ENCODE measurements at places on chromosomes 4 and X. TPM values are rescaled to one million over a fixed set of nuclear protein-coding genes. Genes with fewer than 3 reads are reported as not detected.

IL2 gene
- total RNA-seq, result not detected

BEX5 gene
- total RNA-seq, result 10.1 TPM

SMIM31 gene
- not detected for total RNA-seq

BRS3 gene
- not detected for total RNA-seq

TEX13B gene
- total RNA-seq, result not detected

ABHD18 gene
- total RNA-seq, result 25.1 TPM

GNRHR gene
- not detected for total RNA-seq

KIAA1210 gene
- total RNA-seq, result not detected

VCX3B gene
- total RNA-seq, result not detected

NUDT10 gene
- not detected for total RNA-seq

HPSE gene
- total RNA-seq, result 6.6 TPM

PABPC4L gene
- total RNA-seq, result not detected

CHST7 gene
- total RNA-seq, result 7.2 TPM

FGFRL1 gene
- total RNA-seq, result 22.0 TPM

GRCh38 chrX:37755025-37755424 is 24.8 kb upstream of the CYBB start:
- H3K4me3 ChIP-seq, result peak overlapping the region; percentile 25
- H3K36me3 ChIP-seq, result no peaks in the 10 kb centered on the region
- DNase-seq, result no peak
- H3K27me3 ChIP-seq, result no peaks in the 10 kb centered on the region

GRCh38 chr4:87500092-87500462 is 29.1 kb downstream of the SPARCL1 start:
- H3K36me3 ChIP-seq, result no peaks in the 10 kb centered on the region
- no peaks in the 10 kb centered on the region for H3K27me3 ChIP-seq
- H3K4me1 ChIP-seq, result no peaks in the 10 kb centered on the region
- no peak for DNase-seq

DNA sequence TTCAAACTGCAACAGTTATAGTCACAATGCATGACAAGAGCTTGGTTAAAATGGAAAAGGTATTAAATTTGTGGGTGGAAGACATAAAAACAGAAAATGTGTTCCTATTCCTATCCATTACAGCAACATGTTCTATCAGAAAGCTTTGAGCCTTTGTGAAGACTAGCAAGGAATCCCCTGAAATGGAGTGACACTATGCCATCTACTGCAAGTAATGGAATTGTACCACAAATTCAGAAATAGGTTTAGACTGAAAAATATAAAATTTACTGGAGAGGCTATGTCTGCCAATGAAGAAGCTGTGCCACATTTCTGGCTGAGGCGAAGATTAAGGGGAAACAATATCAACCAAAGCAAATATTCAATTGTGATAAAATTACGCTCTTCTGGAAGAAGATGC is 247.9 kb downstream of the ADAM29 start:
- H3K4me1 ChIP-seq, result no peaks in the 10 kb centered on the region
- H3K4me3 ChIP-seq, result no peak overlapping the region
- no peak overlapping the region for H3K27ac ChIP-seq
- no peak for DNase-seq
- no peaks in the 10 kb centered on the region for H3K36me3 ChIP-seq
- H3K27me3 ChIP-seq, result no peaks in the 10 kb centered on the region

GRCh38 chrX:112643721-112644120 is 36.0 kb downstream of the LHFPL1 start:
- H3K4me1 ChIP-seq, result no peaks in the 10 kb centered on the region
- H3K27me3 ChIP-seq, result no peaks in the 10 kb centered on the region
- no peak overlapping the region for H3K4me3 ChIP-seq
- no peak overlapping the region for H3K27ac ChIP-seq
- DNase-seq, result no peak

GRCh38 chrX:94065091-94065490 is 391.1 kb downstream of the FAM133A start:
- H3K36me3 ChIP-seq, result no peaks in the 10 kb centered on the region
- H3K27ac ChIP-seq, result no peak overlapping the region
- no peak for DNase-seq
- H3K4me1 ChIP-seq, result no peaks in the 10 kb centered on the region
- H3K4me3 ChIP-seq, result no peak overlapping the region
- H3K27me3 ChIP-seq, result no peaks in the 10 kb centered on the region

DNA sequence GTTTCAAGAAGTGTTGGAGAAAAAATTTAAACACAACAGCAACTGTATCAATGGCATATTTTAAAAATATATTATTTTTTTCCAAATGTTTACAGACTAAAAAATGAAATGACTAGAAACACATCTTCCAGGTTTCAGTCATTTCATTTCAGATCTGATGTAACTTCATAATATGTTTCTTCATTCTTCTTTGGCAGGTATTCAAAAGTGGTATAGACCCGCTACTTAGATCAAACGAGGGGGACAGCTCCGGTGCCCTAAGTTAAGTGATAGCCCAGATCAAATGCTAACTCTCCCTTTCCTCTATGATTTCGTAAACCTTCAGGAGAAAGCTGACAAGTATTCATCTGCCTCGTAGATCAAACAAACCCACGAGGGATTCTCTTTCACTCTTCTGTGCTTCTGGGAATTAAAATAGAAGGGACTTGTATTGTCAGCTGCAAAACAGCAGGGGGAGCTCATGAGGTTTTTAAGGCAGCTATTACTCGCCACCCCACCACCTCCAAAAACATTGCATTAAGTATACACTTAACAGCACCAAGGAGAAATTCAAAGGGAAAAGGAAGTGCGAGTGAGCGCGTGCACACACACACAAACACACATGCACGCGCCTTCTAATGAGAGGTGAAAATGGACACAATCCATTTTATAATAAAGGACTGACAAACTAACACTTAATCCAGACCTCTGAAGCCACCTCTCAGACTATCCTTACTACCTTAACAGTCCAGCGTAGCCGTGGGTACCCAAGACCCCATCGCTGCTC is 21.4 kb downstream of the HELT start:
- no peak overlapping the region for H3K4me3 ChIP-seq
- DNase-seq, result peak; percentile 62
- H3K27me3 ChIP-seq, result no peaks in the 10 kb centered on the region
- H3K36me3 ChIP-seq, result no peaks in the 10 kb centered on the region
- H3K27ac ChIP-seq, result no peak overlapping the region

DNA sequence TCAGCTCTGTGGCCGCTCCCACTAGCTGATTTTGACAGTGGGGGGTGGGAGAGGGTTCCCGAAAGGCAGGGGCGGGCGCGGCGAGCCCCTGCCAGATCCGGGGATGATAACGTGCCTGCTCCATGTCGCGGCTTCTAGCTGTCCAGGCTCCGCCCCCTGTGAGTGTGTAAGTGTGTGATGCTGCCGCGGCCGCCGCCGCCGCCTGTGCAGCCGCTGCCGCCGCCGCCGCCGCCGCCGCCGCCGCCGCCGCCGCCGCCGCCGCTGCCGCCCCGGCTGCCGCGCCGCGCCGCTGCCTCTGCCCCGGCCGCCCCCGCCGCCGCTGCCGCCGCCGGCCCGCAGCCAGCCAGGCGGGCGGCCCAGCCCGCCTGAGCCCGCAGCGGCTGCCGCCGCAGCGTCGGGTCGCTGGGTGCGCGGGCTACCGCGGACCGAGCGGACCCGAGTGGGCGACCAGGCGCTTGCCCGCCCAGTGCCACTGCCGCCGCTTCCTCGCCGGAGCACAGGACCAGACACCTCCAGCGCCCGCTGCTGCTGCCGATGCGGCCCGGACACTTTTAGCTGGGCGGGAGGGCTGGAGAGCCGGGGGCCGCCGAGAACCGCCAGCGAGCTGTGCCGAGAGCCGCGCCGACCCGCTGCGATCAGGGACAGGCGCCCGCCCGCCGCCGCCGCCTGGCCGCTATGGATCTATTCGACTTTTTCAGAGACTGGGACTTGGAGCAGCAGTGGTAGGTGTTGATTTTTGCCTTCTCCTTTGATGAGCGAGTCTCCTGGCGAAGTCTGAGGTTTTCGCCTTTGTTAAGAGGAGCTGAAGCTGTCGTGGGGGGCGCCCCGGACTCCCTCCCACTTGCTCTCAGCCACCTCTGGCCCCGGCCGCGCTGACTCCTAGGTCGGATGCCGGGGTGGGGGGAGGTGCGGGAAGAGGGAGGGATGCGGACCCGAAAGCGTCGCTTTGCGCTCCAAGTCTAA is at the start of gene AFF2:
AFF2 (plus strand) TSS at position 195 of the 963 bp plus-strand sequence; CDS start at position 676, 481 bp downstream.
- no peak within 1 kb of the TSS for H3K27ac ChIP-seq
- H3K27me3 ChIP-seq, result no peaks in the 10 kb centered on the region
- H3K36me3 ChIP-seq, result no peaks in the 10 kb centered on the region
- H3K4me3 ChIP-seq, result peak within 1 kb of the TSS; percentile 38
- DNase-seq, result peak; percentile 44
- no peaks in the 10 kb centered on the region for H3K4me1 ChIP-seq

DNA sequence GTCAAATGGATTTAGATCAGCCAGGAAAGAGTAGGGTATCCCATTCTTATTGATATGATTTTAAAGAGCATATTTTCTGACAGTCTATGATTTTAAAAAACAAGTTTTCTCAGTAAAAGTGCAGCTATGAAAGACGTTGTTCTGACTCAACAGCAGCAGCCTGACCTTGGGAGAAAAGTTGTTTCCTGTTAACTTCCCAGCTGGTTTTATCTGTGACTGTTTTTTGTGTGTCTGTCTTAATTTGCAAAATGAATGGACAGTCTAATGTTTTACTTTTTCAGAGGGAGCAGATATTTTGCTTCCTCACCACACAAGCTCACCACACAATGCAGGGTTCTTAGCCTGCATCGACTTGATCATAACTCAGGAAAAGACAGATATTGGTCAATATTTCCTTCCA is 764 bp upstream of the MTHFD2L start:
- peak overlapping the region; percentile 78 for H3K27ac ChIP-seq

- H3K27me3 ChIP-seq, result no peaks in the 10 kb centered on the region
- no peak overlapping the region for H3K4me3 ChIP-seq
- H3K27ac ChIP-seq, result no peak overlapping the region
- no peak for DNase-seq
Observed at GRCh38 chr4:46484881-46485280, 95.0 kb upstream of the GABRA2 start.

- H3K4me3 ChIP-seq, result no peak overlapping the region
- no peak overlapping the region for H3K27ac ChIP-seq
- DNase-seq, result no peak
- H3K36me3 ChIP-seq, result no peaks in the 10 kb centered on the region
- H3K27me3 ChIP-seq, result no peaks in the 10 kb centered on the region
Observed at GRCh38 chr4:100164808-100165760, 25.2 kb downstream of the DDIT4L start.

GRCh38 chrX:28042260-28042659 is 61.0 kb upstream of the DCAF8L1 start:
- no peak for DNase-seq
- H3K27ac ChIP-seq, result no peak overlapping the region
- no peaks in the 10 kb centered on the region for H3K27me3 ChIP-seq
- no peak overlapping the region for H3K4me3 ChIP-seq
- no peaks in the 10 kb centered on the region for H3K4me1 ChIP-seq
- no peaks in the 10 kb centered on the region for H3K36me3 ChIP-seq

DNA sequence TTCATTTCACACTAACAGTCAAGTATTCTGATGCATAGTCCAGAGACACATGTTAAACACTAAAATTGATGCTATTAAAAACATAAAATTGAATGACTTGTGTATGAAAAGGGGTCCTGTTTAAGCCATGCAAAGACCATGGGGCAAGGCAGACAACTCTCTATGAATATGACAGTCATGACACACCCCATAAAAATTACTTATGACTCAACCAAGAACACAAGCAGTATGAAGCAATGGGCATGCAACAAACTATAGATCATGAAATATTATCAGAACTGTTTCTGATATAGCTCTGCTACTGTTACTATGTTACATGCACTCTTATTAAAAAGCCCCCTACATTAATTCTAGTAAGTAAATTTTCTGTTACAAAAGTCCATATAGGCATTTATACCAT is 57.5 kb upstream of the ZCCHC13 start:
- no peaks in the 10 kb centered on the region for H3K36me3 ChIP-seq
- H3K4me1 ChIP-seq, result no peaks in the 10 kb centered on the region
- H3K27ac ChIP-seq, result no peak overlapping the region
- DNase-seq, result no peak
- H3K27me3 ChIP-seq, result no peaks in the 10 kb centered on the region
- no peak overlapping the region for H3K4me3 ChIP-seq

DNA sequence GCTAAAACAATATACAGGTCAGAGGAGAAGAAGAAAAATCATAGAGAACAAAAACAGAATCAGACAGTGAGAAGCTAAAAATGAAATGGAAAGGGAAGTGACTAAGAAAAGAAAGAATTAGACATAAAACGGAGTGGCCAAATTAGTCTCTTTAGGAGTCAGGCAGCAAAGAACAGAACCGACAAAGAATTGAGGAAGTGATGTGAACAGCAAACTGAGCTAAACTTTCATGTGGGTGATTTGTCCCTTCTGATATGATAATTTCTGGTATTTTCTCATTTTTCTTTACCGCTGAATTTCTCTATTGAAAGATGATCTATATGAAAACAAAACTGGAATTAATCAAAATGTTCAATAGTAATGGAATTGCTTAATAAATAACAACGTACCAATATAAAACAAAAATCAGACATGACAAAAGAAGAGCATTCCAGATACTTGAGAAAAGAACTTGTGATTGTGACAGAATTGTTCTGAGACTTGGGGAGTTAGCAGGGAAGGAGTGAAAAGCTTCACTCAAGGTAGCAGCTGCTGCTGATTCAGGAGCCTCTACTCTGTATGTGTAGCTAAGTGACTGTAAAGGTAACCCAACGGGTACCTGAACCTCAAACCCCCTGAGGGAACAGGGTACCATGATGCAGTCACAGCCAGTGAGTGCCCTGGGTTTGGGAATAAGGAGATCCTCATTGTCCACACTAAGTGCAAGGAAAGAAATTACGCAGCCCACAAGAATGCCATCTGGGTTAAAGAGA is 8.8 kb downstream of the TAPT1 start:
- no peak overlapping the region for H3K4me3 ChIP-seq
- no peak for DNase-seq
- H3K36me3 ChIP-seq, result no peaks in the 10 kb centered on the region
- H3K27ac ChIP-seq, result no peak overlapping the region
- no peaks in the 10 kb centered on the region for H3K27me3 ChIP-seq

DNA sequence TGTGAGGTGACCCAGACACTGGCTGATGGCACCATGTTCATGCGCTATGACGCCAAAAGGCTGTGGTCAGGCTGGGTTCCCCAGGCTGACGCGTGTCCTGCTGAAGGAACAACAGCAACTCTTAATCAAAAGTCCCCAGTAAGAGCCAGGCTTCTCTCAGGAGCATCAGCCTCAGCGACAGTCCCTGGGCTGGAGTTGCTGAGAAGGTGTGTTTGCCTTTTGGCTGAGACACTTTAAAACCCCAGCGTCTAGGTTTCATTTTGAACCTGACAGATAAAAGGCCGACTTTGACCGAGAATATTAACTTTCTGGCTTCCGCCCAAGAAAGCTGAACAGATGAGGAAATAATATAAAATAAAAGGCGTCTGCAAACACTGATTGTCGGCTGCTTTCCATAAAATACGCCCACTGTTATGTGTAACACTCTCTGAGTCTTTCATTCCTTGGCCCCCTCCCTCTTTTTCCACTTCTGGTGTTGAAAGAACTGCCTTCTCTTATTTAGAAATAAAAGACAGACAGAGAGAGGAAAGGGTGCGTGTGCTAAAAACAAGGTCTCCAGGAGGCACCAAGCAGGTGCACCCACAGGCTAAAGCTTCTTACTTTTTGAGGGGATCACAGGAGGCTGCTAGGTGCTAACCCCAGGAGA is 373.6 kb downstream of the MID1IP1 start:
- peak overlapping the region; percentile 26 for H3K4me3 ChIP-seq
- H3K27me3 ChIP-seq, result no peaks in the 10 kb centered on the region
- peak overlapping the region; percentile 67 for H3K27ac ChIP-seq
- peak; percentile 57 for DNase-seq
- peaks cover 16% of the 10 kb centered on the region for H3K4me1 ChIP-seq

GRCh38 chr4:53572600-53572994 is 18.7 kb downstream of the LNX1 start:
- H3K36me3 ChIP-seq, result no peaks in the 10 kb centered on the region
- H3K27ac ChIP-seq, result no peak overlapping the region
- H3K4me1 ChIP-seq, result no peaks in the 10 kb centered on the region
- no peaks in the 10 kb centered on the region for H3K27me3 ChIP-seq
- no peak overlapping the region for H3K4me3 ChIP-seq
